ENCODE measurements at places on chromosomes 16 and 17. TPM values are rescaled to one million over a fixed set of nuclear protein-coding genes. Genes with fewer than 3 reads are reported as not detected.

DNA sequence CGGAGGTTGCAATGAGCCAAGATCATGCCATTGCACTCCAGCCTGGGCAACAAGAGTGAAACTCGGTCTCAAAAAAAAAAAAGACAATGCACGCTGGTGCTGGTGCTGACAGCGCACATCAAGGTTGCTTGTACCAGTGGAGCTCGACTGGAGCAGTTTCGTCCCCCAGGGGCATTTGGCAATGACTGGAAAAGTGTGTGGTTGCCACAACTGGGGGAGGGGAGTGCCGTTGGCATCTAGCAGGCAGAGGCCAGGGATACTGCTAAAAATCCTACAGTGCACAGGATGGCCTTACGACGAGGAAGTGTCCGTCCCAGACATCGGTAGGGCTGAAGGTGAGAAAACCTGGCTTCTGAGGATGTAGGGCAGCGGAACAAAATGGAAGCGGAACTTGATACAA, 2.4 kb downstream of the MEAK7 start:
- H3K4me3 ChIP-seq, result no peak overlapping the region
- H3K4me1 ChIP-seq, result peaks cover 6% of the 10 kb centered on the region
- DNase-seq, result no peak
- no peaks in the 10 kb centered on the region for H3K27me3 ChIP-seq
- H3K27ac ChIP-seq, result no peak overlapping the region
- peaks cover 8% of the 10 kb centered on the region for H3K36me3 ChIP-seq

DNA sequence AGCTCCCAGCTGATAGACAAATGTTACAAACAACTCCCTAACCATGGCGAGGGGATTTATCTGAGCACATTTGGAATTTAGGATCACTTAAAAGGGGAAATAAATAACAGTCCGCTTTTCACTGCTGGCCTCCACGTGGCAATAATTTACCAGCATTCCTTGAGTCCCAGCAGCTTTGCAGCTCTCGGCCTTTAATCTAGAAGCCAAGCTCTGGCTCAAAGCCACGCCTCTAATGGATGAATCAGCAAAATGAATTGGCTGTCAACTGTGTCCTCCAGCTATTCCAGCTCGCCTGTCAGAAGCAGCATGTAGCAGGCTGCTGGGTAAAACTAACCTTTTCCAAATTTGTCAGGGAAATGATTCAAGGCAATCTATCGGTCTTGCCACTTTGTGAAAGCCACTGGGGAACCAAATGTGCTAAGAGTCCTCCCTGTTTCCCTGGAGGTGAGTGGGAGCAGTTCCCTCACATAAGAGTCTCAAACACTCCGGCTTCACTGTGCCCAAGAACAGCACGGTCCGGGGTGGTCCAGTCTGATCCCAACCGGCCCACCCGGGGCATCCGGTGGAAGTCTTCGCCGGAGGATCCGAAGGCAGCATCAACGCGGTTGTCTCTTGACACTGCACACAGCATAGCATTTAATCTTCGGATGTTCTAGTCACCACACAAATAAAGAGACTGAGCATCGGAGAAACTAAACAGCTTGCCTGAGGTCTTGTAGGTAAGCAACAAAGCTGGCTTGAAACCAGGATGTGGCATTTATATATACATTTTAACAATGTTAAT, 143.3 kb downstream of the PARN start:
- peak overlapping the region; percentile 44 for H3K4me3 ChIP-seq
- H3K36me3 ChIP-seq, result peaks cover 4% of the 10 kb centered on the region
- DNase-seq, result peak; percentile 37
- H3K27me3 ChIP-seq, result no peaks in the 10 kb centered on the region
- peak overlapping the region; percentile 95 for H3K27ac ChIP-seq

- H3K4me3 ChIP-seq, result no peak overlapping the region
- H3K27ac ChIP-seq, result no peak overlapping the region
- H3K36me3 ChIP-seq, result no peaks in the 10 kb centered on the region
- H3K27me3 ChIP-seq, result peaks cover 3% of the 10 kb centered on the region
These were observed 64.2 kb downstream of the RGS9 start for GRCh38 chr17:65201331-65201730.

GRCh38 chr17:69093995-69094394, 33.3 kb upstream of the ABCA9 start:
- H3K4me1 ChIP-seq, result peaks cover 7% of the 10 kb centered on the region
- H3K27me3 ChIP-seq, result no peaks in the 10 kb centered on the region
- no peaks in the 10 kb centered on the region for H3K36me3 ChIP-seq
- H3K4me3 ChIP-seq, result no peak overlapping the region
- H3K27ac ChIP-seq, result no peak overlapping the region
- no peak for DNase-seq

KRT33B gene
- total RNA-seq, result not detected

- no peak overlapping the region for H3K4me3 ChIP-seq
- no peak overlapping the region for H3K27ac ChIP-seq
- H3K36me3 ChIP-seq, result peaks cover 2% of the 10 kb centered on the region
- peaks cover 5% of the 10 kb centered on the region for H3K4me1 ChIP-seq
These were observed 157.0 kb upstream of the SOX9 start for GRCh38 chr17:71963791-71964190.

DNA sequence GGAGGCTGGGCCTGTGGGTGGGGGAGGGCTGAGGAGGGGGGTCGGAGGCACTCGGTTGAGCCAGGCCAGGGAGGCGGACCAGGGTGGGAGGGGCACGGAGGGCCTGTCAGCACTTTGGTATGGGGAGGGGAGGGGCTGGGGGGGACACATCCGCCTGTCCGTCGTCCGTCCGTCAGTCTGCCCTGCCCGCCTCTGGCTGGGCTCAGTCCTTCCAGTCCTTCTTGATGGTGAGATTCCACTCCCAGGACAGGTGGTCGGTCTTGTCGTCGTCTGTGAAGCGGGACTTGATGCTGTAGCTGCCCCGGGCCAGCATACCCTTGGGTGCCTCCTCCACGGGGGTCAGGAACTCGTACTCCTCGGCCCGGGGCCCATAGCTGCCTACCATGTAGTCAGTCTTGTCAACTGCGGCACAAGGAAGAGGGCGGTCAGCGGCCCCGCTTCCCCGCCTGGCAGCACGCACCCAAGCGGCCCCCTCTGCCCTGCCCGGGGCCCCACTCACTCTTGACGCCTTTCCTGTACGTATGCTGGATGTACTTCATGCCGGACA, 2.4 kb downstream of the ARHGDIA start:
- H3K4me1 ChIP-seq, result peaks cover 5% of the 10 kb centered on the region
- peaks cover 3% of the 10 kb centered on the region for H3K36me3 ChIP-seq
- H3K27ac ChIP-seq, result peak overlapping the region; percentile 33
- H3K4me3 ChIP-seq, result no peak overlapping the region
- H3K27me3 ChIP-seq, result no peaks in the 10 kb centered on the region

DNA sequence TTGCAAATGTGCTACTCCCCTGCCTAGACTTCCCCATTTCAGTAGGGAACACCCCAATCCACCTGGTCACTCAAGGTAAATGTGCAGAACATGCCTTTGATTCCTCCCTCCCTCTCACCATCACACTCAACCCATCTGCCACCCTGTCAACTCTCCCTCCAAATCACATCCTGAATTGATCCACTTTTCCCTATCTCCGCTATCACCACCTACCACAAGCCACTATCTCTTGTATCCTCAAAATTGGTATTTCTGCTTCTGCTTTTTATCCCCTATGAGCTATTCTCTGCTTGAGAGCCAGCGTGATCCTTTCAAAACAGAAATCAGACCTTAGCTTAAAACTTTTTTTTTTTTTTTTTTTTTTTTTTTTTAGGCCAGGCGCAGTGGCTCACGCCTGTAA, 5.4 kb upstream of the NOL11 start:
- H3K27ac ChIP-seq, result no peak overlapping the region
- H3K4me3 ChIP-seq, result no peak overlapping the region
- H3K27me3 ChIP-seq, result no peaks in the 10 kb centered on the region
- H3K36me3 ChIP-seq, result no peaks in the 10 kb centered on the region
- H3K4me1 ChIP-seq, result peaks cover 6% of the 10 kb centered on the region

MYH1 gene
- total RNA-seq, result not detected

DNA sequence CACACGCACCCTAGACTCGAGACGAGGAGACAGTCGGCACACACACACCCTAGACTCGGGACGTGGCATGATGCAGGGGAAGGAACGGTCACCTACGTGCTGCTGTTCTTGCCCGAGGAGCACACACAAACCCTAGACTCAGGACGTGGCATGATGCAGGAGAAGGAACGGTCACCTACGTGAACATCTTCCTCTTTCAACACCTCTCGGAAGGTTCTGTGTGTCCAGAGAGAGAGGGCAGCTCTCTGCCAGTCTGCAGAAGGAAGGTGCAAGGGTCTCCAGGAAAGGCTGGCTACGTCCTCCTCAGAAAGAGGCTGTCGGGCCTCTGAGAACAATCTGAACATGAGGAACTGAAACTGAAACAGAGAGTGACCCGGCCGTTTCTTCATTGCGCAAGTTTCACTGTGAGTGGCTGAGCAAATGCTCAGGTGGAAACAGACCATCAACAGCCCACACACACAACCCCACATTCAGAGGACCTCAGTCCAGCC, 43.4 kb downstream of the ZNF276 start:
- peaks cover 15% of the 10 kb centered on the region for H3K36me3 ChIP-seq
- H3K27me3 ChIP-seq, result no peaks in the 10 kb centered on the region
- no peak overlapping the region for H3K27ac ChIP-seq
- H3K4me3 ChIP-seq, result no peak overlapping the region
- no peaks in the 10 kb centered on the region for H3K4me1 ChIP-seq

- no peak overlapping the region for H3K27ac ChIP-seq
- peaks cover 44% of the 10 kb centered on the region for H3K36me3 ChIP-seq
- H3K4me3 ChIP-seq, result no peak overlapping the region
- no peaks in the 10 kb centered on the region for H3K4me1 ChIP-seq
These were observed 7.7 kb downstream of the PYCARD start for GRCh38 chr16:31194898-31195297.

MYH11 gene
- 0.31 TPM for total RNA-seq

DNA sequence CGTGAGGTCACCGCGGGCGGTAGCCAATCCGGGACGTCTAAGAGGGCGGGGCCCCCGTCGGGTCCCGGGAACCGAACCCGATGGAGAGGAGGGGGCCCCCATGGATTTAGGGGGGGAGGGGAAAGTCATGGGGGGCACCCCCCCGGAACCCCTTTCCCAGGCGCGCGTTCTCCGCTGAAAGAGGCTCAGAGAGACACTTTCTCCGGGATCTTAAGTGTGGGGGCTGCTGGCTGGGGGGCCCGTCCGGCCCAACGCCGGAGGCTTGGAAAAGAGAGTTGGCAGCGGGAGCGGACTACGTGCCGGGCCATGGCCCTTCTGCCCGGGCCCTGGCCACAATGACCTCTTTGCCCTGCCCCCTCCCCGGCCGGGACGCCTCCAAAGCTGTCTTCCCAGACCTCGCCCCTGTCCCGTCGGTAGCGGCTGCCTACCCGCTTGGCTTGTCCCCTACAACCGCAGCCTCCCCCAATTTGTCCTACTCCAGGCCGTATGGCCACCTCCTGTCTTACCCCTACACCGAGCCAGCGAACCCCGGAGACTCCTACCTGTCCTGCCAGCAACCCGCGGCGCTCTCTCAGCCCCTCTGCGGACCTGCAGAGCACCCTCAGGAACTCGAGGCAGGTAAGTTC, at the start of gene DLX4:
DLX4 (plus strand) TSS at position 57 of the 626 bp plus-strand sequence; CDS start at position 336, 279 bp downstream.
- peak within 1 kb of the TSS; percentile 93 for H3K27ac ChIP-seq
- H3K27me3 ChIP-seq, result peaks cover 94% of the 10 kb centered on the region
- H3K4me3 ChIP-seq, result peak within 1 kb of the TSS; percentile 81
- peaks cover 12% of the 10 kb centered on the region for H3K4me1 ChIP-seq
- DNase-seq, result no peak

AGRP gene
- not detected for total RNA-seq

GRCh38 chr16:12586701-12587100, 217.0 kb downstream of the CPPED1 start:
- DNase-seq, result no peak
- H3K4me1 ChIP-seq, result peaks cover under 1% of the 10 kb centered on the region
- H3K36me3 ChIP-seq, result no peaks in the 10 kb centered on the region
- no peak overlapping the region for H3K4me3 ChIP-seq

- no peaks in the 10 kb centered on the region for H3K36me3 ChIP-seq
- no peak overlapping the region for H3K4me3 ChIP-seq
- H3K27me3 ChIP-seq, result peaks cover 81% of the 10 kb centered on the region
- no peak for DNase-seq
These were observed 1.8 kb upstream of the MT2A start for GRCh38 chr16:56606476-56607108.

DNA sequence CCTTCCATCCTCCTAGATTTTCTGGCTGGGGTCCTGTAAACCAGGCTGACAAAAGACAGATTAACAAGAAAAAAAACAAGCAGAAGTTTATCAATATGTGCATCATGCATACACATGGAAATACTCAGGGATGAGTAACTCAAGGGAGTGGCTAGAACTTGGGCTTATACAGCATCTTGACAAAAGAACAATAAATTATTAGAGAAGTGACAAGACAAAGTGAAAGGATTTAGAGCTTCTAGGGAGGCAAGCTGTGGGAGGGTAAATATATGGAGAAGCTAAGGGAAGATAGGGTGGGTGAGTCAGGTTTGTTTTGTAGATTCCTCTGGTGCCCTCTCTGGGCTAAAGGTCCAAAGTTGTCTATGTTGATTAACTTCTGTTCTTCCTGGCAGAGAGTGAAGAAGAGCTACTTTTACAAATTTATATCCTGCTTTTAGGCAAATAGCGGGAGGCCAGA, 48.0 kb upstream of the NDRG4 start:
- H3K27ac ChIP-seq, result no peak overlapping the region
- no peak for DNase-seq
- H3K4me1 ChIP-seq, result peaks cover 8% of the 10 kb centered on the region
- no peak overlapping the region for H3K4me3 ChIP-seq
- peaks cover 5% of the 10 kb centered on the region for H3K27me3 ChIP-seq
- no peaks in the 10 kb centered on the region for H3K36me3 ChIP-seq

ITPRIPL2 gene
- total RNA-seq, result 13.8 TPM

DNA sequence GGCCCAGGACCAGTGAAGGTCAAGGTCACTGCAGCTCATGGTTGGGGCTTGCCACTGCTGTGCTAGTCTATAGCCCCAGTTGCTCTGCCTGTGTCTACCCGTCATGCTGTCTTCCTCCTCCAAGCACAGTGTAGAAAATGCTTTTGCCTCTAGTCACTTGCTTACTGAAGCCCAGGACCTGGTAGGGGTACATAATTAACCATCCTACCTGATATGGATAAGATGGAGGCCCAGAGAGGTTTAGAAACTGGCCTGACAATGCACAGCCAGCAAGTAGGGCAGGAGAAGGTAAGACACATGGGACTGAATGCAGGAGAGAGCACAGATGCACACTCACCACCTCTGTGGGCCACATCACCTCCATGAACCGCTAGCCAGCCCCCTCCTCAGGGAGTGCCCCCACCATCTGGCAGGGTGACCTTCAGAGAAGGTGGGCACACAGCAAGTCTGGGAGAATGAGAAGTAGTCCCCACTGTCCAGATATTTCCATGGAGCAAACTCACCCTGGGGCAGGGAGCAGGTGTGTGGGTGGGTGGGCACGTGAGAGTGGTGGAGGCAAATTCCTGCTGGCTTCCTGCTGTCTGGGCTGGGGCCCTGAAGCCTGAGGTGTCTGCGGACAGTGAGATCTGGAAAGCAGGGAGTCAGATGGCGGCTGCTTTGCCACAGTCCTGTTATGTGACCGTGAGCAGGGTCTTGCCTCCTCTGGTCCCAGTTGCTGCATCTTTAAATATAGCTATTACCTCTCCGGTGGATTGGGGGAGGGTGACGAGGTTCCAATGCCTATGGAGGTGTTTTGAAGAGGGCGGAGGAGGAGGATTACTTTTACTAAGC, 1.0 kb downstream of the CX3CL1 start:
- DNase-seq, result no peak
- H3K4me1 ChIP-seq, result peaks cover 18% of the 10 kb centered on the region
- no peaks in the 10 kb centered on the region for H3K27me3 ChIP-seq
- no peak overlapping the region for H3K4me3 ChIP-seq
- H3K27ac ChIP-seq, result no peak overlapping the region
- H3K36me3 ChIP-seq, result no peaks in the 10 kb centered on the region

- no peak overlapping the region for H3K27ac ChIP-seq
- H3K4me3 ChIP-seq, result no peak overlapping the region
- H3K36me3 ChIP-seq, result peaks cover 2% of the 10 kb centered on the region
- H3K27me3 ChIP-seq, result no peaks in the 10 kb centered on the region
- DNase-seq, result no peak
- H3K4me1 ChIP-seq, result no peaks in the 10 kb centered on the region
These were observed 12.4 kb upstream of the ZNF19 start for GRCh38 chr16:71501547-71501946.

Measured in progenitor cell of endocrine pancreas (in vitro differentiated cells).